ENCODE measurements at places on chromosomes 3 and 15.

DNA sequence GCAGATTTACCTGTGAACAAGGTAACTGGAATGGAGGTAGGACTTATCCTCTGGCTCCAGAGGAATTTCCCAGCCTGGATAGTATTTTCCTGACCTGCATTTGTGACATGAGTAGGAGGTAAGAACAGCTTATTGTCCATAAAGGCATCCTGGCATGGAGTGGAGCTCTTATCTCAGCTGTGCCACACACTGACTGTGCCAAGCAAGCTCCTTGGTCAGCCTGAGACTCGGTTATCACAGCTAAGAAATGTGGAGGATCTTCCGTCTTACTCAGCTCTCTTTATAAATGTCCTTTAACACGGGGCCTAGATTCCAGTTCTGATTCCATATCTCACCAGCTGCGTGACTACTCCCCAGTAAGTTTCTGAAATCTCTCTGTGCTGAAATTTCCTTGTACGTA lies 38.9 kb downstream of the SLCO3A1 start:
- no peak for DNase-seq

- DNase-seq, result no peak
These were observed 3.8 kb downstream of the STT3B start for GRCh38 chr3:31536497-31536896.

DNA sequence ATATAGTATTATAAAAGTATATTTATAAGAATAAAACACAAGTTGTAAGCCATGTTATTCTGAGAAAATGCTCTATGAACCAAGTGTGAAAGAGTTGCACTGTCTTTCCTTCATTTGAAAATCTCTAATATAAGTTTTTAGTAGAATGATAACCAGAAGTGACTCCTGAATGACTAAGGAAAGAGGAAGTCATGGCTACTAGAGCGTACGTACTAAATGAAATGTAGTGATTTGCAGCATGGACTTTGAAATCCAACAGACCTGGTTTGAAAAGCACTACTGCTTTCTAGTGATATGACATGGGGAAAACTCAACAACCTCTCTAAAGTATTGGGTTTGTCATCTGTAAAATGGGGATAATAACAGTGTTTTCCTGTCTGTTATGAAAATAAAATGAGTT lies 10.3 kb upstream of the DNAJC13 start:
- no peak for DNase-seq

DNA sequence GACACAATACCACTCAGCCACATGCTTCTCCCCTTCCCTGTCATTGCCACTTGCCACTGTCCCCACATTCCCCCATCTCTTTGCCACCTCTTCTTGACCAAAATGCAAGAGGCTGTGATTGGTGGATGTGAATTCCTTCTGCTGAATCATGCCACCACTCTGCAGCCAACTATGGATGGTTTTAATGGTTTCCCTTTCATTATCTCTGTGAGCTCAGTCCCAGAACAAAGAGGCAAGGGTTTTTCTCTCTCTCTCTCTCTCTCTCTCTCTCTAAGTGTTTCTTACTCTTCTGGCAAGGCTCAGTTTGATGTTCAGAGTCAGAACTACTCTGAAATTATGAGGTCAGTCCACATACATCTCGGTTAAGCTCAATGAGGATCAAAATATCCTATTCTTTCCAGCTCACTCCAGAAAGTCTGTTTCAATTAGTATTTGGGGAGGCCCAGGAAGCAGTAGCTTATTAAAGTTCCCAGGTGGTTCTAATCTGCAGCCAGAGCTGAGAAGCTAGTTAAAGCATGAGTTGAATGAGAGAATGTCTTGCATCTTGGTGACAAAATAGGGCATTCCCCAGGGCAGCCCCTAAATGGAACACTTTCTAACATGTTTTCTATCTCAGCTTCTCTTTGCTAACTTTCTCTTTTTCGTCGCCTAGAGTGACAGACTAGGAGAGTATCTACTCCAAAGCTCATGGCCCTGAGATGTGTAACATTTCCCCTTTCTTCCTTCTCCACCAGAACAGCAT lies 8.5 kb upstream of the ILDR1 start:
- DNase-seq, result no peak

DNA sequence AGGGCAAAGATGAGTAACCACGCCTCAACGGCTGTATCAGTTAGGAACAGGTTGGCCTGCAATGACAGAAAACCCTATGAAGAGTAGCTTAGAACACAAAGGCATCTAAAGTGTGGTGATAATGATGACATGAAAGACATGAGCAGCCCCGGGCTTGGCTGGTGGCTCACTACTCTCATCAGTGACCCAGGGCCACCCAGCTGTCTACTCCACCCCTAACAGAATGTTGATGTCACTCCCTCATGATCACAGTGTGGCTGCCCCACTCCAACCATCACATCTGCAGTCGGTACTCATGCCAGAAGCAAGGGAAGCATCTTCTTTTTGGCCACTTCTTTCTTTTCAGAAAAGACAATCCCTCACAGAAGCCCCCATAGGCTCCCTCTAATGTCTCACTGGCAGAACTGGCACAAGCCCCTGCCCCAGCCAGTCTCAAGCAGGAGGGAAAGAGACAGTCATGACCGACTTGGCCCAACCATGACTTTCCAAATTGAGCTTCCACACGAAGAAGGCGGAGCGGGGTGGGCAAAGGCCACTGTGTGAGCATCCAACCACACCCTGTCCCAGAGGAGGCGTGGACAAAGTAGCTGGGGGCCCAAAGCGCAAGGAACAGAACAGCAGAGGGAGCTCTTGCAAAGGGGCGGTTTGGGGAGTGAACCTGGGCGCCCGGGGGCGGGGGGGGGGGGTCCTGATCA lies 72.0 kb upstream of the IQSEC1 start:
- DNase-seq, result no peak

GRCh38 chr3:195172039-195172684 lies 98.8 kb downstream of the XXYLT1 start:
- no peak for DNase-seq

GRCh38 chr15:84400820-84401219 lies 165.2 kb downstream of the GOLGA6L4 start:
- no peak for DNase-seq

GRCh38 chr3:159852821-159853505 lies 135.7 kb upstream of the IL12A start:
- DNase-seq, result peak; percentile 53

DNA sequence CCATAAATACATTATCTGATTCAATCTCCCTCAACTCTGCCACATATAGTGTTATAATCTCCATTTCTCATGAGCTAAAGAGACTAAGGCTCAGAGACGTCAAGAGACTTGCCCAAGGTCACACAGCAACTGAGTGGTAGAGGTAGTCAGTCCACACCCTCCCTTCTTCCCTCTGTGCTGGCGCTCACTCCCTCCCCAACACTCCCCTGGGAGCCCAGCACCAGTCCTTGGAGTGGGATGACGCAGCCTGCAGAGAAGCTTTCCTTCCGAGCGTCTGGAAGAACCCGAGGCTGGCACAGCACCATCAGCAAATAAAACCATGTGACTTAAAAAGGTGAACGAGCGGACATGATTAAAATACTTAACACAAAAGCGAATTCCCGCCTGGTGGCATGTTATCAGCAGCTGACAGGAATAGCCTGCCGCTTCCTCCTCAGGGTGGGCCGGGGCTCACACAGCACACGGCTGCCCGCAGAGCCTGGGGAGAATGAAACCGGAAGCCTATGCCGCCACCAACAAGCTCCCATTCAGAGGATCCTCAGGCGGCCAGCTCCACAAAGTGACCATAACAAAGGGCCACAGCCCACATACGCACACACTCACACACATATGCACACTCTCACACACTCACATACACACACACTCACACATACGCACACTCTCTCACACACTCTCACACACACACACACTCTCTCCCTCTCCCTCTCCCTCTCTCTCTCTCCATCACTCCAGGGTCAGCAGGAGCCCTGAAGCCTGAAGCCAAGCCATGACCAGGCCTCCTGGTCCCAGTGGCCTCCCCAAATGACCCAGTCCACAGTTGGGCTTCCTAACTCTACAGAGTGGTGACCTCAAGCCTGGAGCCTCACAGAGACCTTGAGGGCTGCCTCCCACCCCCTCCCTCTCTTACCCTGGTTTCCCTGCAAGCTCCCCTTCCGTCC lies 120.5 kb downstream of the XXYLT1 start:
- DNase-seq, result no peak

GRCh38 chr3:112013058-112013783 lies 14.5 kb downstream of the TAGLN3 start:
- peak; percentile 89 for DNase-seq

- no peak for DNase-seq
These were observed 8.5 kb upstream of the FGD5 start for GRCh38 chr3:14810070-14810791.

- DNase-seq, result no peak
These were observed 15.4 kb upstream of the GMNC start for GRCh38 chr3:190877925-190878324.

DNA sequence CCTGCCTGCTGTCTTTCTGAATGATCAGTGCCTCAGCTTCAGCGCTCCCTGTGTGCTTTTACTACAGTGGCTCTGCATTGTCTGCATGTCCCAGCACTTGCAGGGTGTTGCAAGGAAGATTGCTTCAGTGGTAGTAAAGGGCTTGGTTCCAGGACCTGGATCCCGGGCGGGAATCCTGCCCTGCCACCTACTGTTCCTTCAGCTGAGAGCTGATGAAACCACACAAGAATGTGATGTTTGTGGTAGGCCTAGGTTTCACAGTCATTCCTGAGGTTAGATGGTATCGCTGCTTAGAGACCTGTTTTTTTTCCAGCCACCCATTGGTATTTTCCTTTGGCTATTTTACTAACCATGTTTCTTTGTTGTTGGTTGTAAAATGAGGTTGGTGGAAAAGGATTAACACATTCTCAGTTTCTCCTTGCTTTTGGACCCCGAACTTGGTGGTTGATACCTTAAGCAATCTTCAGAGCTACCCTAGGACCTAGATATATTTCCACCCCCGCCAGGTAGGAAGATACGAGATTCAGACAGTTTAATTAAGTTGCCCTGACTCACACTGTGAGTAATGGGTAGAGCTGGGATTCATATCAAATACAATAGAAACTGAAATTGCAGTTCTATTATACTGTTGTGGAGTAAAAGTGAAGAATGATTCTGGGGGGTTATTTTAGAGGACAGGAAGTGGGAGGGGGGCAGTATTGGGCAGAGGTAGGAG lies 11.4 kb downstream of the GPR87 start:
- peak; percentile 97 for DNase-seq

GRCh38 chr15:99731336-99732123 lies 1.7 kb downstream of the LYSMD4 start:
- DNase-seq, result no peak

DNA sequence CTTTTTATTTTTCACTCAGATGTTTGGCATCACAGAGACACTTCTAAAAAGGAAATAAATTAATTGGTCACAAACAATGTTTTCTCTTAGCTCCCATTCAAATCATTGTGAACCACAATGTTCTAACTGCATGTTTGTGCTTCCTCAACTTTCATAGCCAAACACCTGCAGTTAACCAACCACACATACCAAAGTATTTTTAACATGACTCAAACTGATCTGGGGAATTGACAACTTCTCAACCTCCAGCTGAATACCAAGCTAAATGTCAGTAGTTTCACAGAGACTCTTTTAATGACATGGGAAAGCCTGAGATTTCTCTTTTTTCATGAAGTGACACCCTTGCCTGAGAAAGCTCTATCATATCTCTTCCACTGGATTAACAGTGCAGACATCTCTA lies 217.9 kb upstream of the MME start:
- no peak for DNase-seq

- no peak for DNase-seq
These were observed 214.2 kb upstream of the ARL6 start for GRCh38 chr3:97550408-97550807.

DNA sequence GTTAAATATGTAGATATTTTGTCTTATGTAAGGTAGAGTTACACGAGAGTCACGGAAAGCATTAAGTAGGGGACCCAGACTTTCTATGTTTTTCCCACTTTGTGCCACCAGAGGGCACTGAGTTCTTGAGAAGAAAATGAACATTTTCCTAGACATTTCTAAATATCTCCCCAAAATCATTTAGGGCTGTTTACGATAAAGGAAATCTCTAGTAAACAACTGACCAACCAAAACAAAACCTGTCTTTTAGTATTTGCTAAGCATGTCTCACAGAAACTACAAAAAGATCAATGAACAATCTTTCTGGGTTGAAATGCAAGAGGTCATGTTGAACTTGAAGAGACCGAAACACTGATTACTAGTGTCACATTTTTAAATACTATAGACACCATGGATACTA lies 16.1 kb downstream of the POU1F1 start:
- peak; percentile 56 for DNase-seq

- no peak for DNase-seq
These were observed 14.2 kb downstream of the TMEM43 start for GRCh38 chr3:14138878-14139655.

DNA sequence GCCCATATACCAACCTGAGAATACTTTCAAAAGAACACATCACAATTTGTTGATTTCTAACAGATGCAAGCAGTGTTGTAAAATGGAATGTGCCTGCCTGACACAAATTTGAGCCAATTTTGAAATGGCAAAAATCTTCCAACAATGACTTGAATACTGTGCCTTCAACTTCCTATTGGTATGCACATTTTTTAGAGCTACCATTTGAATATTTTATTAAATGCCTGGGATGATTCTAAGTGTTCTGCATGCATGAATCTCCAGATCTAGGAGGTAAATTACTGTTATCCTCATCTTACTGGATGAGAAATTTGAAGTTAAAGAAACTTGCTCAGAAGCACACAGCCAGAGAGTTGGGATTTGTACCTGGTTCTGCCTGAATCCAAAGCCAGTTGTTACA lies 282.8 kb upstream of the LRRN1 start:
- no peak for DNase-seq

- no peak for DNase-seq
These were observed 560.8 kb downstream of the MCTP2 start for GRCh38 chr15:94792196-94792595.

DNA sequence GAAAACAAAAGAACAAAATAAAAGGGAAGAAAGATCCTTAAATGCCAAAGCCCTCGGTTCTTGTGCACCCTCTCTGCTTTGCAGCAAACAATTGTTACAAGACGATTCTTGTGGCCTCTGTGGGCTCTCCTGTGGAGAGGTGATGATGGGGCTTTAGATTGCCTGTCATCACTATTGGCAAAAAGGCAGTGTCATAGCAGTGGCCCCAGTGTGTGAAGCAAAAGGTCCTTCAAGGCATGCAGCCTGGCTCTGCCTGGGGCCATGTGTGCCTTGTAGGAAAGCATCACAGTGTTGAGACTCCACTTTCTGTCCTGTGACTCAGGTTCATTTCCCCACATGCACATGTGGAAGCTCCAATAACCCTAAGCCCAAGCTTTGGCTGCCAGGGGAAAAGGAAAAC lies 43.7 kb downstream of the POC1A start:
- no peak for DNase-seq

DNA sequence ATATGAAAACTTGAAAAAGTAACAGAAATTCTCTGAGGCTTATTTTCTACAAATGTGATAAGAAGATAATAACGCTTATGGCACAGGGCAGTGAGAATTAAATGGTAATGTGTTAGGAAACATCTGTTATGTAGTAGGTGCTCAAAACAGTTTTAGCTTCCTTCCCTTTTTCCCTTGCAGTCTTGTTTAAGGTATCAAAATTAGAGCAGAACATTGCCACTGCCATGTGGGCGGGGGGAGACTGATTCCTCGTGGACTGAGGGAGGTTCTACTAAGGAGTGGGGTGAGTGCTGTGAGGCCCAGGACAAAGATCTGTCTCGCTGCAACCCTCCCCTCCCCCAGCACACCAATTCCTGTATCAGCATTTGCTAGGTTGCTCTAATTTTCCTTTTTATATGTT lies 702.4 kb downstream of the TUSC7 start:
- DNase-seq, result no peak

- no peak for DNase-seq
These were observed 1.2 kb downstream of the CHST2 start for GRCh38 chr3:143120716-143121240.

- no peak for DNase-seq
These were observed 30.4 kb downstream of the GOLGA6L2 start for GRCh38 chr15:23416349-23417276.

GRCh38 chr3:127394984-127395662 lies 107.3 kb upstream of the PRR20G start:
- no peak for DNase-seq

Data from kidney glomerular epithelial cell (primary cell).